ENCODE measurements at places on chromosomes 7 and 10.
A peak's percentile ranks its signal among the peaks of the same experiment; 100 is the strongest.

GRCh38 chr10:63083904-63084689 lies 49.0 kb upstream of the NRBF2 start:
- peak; percentile 77 for DNase-seq

GRCh38 chr7:95527776-95528250 lies 42.1 kb downstream of the ASB4 start:
- no peak for DNase-seq

GRCh38 chr10:101492205-101492604 lies 95.9 kb downstream of the POLL start:
- DNase-seq: no peak

DNA sequence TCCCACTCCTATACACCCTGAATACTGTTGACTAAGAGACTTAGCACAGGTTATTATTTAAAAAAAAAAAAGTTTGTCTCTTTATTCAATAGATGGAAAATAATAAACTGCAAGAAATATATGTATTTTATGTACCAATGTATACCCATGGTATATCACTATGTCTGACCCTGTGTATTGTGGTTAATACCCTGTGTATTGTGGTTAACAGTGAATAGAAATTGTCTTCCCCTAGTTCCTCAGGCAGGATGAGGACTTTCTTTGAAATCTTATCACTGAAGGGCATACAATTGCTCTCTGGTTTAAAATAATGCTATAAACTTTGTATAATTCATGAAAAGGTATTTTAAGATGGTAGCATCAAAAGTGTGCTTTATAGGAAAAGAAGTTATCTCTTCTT lies 80.0 kb upstream of the TMEM106B start:
- no peak for DNase-seq

- DNase-seq: peak; percentile 36
Observed at GRCh38 chr10:109773288-109774120, 149.8 kb downstream of the XPNPEP1 start.

DNA sequence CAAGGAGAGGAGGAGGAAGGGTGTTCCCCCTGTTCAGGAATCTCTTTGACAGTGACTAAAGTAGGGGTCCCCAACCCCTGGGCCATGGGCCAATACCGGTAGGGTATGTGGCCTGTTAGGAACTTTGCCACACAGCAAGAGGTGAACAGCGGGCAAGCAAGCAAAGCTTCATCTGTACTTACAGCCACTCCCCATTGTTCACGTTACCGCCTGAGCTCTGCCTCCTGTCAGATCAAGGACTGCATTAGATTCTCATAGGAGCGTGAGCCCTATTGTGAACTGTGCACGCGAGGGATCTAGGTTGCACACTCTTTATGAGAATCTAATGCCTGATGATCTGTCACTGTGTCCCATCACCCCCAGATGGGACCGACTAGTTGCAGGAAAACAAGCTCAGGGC lies 201.6 kb downstream of the CAMK1D start:
- DNase-seq: no peak

DNA sequence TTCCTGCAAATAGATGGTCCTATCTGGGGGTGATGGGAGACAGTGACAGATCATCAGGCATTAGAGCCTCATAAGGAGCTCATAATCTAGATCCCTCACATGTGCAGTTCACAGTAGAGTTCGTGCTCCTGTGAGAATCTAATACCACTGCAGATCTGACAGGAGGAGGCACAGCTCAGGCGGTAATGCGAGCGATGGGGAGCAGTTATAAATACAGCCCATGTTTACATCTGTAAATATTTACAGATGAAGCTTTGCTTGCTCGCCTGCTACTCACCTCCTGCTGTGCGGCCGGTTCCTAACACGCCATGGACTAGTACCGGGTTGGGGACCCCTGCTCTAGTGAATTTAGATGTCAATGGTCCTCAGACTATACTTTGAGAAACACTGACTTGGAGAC lies 17.0 kb upstream of the CDCA7L start:
- DNase-seq: no peak

DNA sequence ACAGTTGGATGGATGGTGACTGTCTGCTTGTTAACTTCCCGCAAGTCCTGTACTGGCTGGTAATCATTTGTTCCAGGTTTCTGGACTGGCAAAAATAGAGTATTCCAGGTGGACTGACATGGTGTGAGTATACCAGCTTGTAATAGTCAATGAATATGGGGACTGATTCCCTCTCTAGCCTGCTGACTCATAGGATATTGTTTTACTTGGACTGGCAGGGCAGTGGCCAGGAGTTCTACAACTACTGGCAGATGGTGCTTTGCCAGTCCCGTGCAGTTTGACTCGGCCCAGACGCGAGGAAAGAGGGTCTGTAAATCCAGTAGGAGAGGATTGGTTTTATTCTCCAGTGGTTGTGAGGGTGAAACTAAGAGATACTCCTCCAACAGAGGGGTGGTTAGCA lies 78.0 kb downstream of the PRR15 start:
- DNase-seq: peak; percentile 20

DNA sequence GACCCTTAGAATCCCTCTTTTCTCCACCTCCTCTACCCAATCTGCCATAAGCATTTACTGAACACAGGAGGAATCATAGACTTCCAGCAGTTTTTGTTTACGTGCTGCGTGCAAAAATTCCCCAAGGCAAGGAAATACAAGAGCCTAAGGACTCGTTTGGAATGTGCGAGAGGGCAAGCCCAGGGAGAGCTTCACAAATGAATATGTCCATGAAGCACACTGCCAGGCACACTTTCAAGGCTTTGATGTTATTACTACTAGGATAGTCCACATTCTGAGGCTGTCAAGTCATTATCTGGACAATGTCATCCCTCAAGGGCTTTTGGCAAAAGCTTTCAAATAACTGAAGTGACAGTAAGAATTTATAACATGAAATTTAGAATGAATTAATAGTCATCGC lies 214.7 kb upstream of the TBX20 start:
- DNase-seq: no peak

- DNase-seq: no peak
Observed at GRCh38 chr10:17698696-17699095, 53.3 kb upstream of the TMEM236 start.

- DNase-seq: no peak
Observed at GRCh38 chr10:64977915-64978314, 1456.7 kb downstream of the REEP3 start.

- peak; percentile 15 for DNase-seq
Observed at GRCh38 chr7:44132039-44132438, 8.7 kb upstream of the POLD2 start.

- DNase-seq: no peak
Observed at GRCh38 chr10:109953766-109954165, 30.5 kb upstream of the XPNPEP1 start.

- no peak for DNase-seq
Observed at GRCh38 chr7:300546-301290, 10.7 kb downstream of the FOXL3 start.

DNA sequence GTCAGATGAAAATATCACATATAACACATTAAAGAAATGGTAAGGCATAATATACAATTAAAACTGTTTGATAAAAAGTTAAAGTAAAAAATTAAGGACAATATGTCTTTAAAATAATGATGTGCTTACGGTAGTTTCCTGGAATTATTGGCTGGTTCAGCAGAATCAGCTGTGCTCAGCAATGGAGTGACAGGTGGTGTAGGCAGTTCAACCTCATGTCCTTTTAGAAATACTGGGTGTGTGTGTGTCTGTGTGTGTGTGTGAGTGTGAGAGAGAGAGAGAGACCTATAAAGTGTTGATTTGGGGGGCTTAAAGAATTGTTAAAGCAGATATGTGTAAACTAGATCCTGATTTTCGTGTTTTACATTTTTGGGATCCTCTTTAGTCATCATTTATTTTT lies 141.2 kb downstream of the ADAM22 start:
- no peak for DNase-seq

- DNase-seq: no peak
Observed at GRCh38 chr10:43204042-43204942, 62.6 kb downstream of the RASGEF1A start.

DNA sequence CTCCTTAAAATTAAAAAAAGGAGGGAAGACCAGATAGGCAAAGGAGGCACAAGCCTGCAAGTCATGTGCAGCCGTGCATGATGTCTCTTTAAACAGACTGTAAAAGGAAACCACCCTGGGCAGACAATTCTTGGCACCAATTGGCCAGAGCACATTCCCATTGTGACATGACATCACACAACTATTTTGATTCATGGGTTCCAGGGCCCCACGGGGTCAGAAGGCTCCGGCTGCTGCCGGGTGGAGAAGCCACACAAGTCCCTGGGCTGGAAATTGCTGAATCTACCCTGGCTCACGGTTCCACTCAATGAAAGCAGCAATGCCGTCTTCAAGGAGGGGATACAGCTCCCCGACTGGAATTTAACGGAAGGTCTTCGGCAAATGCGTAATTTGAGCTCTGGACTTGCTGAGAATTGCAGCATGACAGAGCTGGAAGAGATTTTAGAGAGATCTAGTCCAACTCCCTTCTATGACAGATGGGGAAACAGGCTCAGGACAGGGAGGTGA lies 140.5 kb downstream of the PRKAG2 start:
- DNase-seq: peak; percentile 97

DNA sequence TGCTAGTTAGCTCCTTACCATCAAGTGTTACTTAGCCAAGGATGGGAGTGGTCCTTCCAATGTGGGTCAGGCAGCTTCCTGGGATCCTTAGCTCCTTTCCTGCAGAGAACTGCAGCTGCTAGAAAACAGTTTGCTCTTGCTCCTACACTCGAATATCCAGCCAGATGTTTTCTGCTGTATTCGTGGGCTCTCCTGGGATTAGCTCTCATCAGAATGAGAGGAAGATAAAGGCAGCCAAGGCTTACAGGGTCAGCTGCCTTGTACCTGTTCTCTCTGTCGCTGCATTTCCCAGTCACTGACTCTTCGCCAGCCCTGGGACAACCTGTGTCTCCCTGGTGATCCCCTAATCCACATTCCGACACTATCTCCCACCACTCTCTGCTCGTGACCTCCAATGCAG lies 29.0 kb downstream of the NEUROD6 start:
- no peak for DNase-seq

- DNase-seq: no peak
Observed at GRCh38 chr7:105825371-105825770, 51.0 kb downstream of the ATXN7L1 start.

GRCh38 chr10:30688456-30688855 lies 58.9 kb upstream of the LYZL2 start:
- no peak for DNase-seq

GRCh38 chr10:97498841-97499560 lies at the start of gene UBTD1:
Gene UBTD1, plus strand, starts transcription at chr10:97498924. Its CDS starts 280 bp downstream, at chr10:97499204.
- DNase-seq: peak; percentile 64

DNA sequence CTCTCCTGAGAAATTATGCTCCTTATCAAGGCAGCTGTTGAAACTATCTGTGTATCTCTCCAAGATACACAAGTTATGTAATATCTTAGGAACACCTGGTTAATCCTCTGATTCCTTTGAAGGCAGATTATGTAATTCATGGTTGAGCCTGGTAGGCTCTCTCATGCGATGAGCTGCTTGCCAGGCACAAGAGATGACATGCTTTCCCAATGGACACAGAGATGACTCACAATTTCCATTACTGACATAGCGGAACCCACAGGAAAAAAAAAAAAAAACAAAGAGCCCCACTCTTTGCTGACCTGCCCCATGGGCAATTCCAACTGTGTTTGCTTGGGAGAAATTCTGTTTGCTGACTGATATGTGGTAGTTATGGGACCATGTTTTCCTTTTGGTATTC lies 736.4 kb upstream of the PHF14 start:
- peak; percentile 92 for DNase-seq

- DNase-seq: peak; percentile 92
Observed at GRCh38 chr10:49139028-49139845, 5.4 kb upstream of the FAM170B start.

DNA sequence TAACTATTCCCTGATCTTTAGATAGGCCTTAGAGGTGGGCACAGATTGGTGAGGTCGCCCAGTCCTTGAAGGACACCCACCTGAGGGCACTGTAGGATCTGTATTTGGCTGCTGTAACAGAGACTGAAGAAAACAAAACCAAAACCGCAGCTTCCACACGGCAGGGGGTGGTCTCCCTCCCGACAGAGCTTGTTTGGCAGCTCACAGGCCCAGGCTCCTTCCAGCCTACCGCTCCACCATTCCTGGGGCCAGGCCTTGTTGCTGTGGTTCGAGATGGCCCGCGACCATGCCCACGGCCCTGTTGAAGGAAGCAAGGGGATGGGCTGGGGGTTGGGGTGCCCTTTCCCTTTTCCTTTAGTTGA lies 30.4 kb downstream of the ZNF783 start:
- no peak for DNase-seq

DNA sequence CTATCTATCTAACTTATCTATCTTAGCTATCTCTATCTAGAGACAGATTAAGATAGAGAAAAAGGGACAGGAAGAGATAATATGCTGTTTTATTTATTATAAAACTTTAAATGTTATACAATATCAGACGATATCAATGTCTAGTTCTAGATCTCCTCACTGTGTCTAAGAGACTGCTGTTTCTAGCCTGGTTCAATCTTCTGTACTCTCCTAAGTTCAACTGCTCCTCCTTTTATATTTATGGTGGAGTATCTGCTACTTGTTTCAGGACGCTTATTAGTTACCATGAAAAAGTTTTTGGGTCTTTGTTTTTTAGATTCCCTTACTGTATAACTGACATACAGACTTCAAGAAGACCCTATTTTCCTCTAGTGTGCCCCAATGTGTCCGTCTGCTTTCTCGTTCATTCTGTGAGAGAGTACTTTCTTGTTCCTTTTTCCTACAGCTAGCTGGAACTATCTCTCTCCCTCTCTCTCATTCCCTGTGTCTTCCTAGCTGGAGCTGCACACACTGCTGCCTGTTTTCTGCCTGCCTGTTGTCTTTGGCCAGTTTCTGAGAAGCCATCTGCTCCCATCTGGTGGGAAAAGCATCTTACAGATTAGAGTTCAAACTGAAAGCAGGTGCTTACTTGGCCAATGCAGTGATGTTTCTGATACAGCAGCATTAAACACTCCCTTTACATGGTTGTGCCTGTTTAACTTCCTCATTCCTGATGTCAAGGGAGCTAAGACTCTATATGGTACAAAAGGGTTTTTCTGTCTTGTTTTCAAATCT lies 49.4 kb upstream of the ARL4A start:
- DNase-seq: no peak

GRCh38 chr7:151936207-151936606 lies 20.0 kb upstream of the GALNTL5 start:
- no peak for DNase-seq

DNA sequence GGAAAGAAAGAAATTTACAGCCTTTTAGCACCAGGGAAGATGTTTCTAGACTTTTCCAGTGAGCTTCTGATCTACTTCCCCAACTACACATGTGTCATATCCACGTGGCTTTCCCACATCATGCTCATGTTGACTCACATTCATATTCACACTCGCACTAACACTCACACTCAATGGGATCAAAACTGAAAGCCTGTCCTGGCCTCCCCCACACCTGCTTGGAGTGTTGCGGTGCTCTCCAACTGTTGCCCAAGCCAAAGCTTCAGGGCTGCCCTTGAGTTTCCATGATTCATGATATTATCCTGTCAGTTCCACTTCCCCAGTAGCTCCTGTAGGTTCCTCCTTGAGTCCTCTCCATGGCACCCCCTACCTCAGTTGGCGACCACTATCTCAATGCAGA lies 444.4 kb downstream of the GATA3 start:
- no peak for DNase-seq

DNA sequence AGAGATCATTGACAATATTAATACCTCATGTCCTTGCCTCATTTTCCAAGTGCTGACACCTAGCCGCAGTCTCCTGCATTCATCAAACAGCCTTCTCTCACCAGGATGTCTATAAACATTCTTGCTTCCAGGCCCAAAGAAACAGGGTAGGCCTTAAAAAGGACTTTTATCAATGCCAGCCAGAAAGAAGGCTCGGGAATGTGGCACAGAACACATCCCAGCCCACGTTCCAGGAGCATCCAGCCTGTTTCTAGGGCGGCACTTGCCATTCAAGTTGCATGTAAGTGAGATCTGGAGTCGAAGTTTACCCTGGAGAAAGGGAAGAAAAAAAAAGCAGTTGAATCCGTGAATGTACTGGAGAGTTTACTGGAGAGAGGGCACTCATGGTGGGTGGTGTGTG lies 1083.1 kb downstream of the KCNMA1 start:
- DNase-seq: no peak
